ENCODE measurements at places on chromosomes 1 and 21. TPM values are rescaled to one million over a fixed set of nuclear protein-coding genes. Genes with fewer than 3 reads are reported as not detected.

BLACAT1 gene
- 2.5 TPM for total RNA-seq

CYYR1 gene
- total RNA-seq: 7.0 TPM

MATN1 gene
- 0.36 TPM for total RNA-seq

ADAMTSL4 gene
- total RNA-seq: 0.36 TPM

ZNF695 gene
- total RNA-seq: 11.9 TPM

SEMA6C gene
- 21.4 TPM for total RNA-seq

AMY2A gene
- total RNA-seq: 0.36 TPM

SH2D1B gene
- total RNA-seq: not detected

ZFP69B gene
- total RNA-seq: 16.3 TPM

MYCL gene
- 11.4 TPM for total RNA-seq

BTBD19 gene
- total RNA-seq: 2.4 TPM

SEC16B gene
- total RNA-seq: 2.4 TPM

SELL gene
- total RNA-seq: 1.3 TPM

OR2G6 gene
- under 0.01 TPM for total RNA-seq

FMOD gene
- 1.6 TPM for total RNA-seq

TGFB2 gene
- total RNA-seq: 28.1 TPM

IGSF9 gene
- 4.7 TPM for total RNA-seq

MAP3K21 gene
- 8.8 TPM for total RNA-seq

NGF gene
- total RNA-seq: 1.7 TPM

All from cerebellum (tissue), 4 donors.